ENCODE measurements at places on chromosomes 2 and 18. TPM values are rescaled to one million over a fixed set of nuclear protein-coding genes. Genes with fewer than 3 reads are reported as not detected.
A peak's percentile ranks its signal among the peaks of the same experiment; 100 is the strongest.

- H3K4me1 ChIP-seq: no peaks in the 10 kb centered on the region
- H3K27ac ChIP-seq: no peak overlapping the region
- H3K4me3 ChIP-seq: no peak overlapping the region
- no peaks in the 10 kb centered on the region for H3K36me3 ChIP-seq
Observed at GRCh38 chr18:2480536-2480935, 90.8 kb downstream of the METTL4 start.

DNA sequence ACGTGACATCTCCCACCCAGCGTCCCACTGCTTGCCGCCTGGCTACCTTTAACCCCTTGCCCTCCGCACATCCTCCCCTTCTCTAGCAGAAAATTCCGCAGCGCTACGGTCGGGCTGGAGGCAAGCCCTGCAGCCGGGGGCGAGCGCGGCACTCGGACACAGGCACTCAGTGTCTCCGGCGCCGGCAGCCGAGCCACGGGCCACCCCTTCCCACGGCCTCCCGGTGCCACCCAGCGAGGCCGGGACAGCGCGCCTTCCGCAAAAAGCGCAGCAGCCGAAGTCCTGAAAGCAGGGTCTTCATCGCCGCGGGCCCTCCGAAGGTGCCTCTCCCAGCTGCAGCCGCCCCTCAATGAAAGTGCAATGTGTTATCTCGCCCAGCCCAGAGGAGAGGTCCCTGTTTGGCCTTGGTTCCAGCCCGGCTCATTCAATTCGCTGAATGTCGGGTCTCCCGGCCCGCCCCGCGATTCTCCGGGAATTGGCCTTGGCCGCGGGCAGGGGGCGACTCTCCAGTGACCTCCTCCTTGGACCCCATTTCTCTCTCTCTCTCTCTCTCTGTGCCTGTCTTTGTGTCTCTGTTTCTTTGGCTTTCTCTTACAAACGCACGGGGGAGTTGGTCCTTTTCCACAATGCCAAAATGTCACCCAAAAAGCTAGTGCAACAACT, 1.1 kb downstream of the DLGAP1 start:
- no peak for DNase-seq
- peak overlapping the region; percentile 51 for H3K4me3 ChIP-seq
- no peaks in the 10 kb centered on the region for H3K36me3 ChIP-seq
- no peak overlapping the region for H3K27ac ChIP-seq
- peaks cover 42% of the 10 kb centered on the region for H3K27me3 ChIP-seq

DNA sequence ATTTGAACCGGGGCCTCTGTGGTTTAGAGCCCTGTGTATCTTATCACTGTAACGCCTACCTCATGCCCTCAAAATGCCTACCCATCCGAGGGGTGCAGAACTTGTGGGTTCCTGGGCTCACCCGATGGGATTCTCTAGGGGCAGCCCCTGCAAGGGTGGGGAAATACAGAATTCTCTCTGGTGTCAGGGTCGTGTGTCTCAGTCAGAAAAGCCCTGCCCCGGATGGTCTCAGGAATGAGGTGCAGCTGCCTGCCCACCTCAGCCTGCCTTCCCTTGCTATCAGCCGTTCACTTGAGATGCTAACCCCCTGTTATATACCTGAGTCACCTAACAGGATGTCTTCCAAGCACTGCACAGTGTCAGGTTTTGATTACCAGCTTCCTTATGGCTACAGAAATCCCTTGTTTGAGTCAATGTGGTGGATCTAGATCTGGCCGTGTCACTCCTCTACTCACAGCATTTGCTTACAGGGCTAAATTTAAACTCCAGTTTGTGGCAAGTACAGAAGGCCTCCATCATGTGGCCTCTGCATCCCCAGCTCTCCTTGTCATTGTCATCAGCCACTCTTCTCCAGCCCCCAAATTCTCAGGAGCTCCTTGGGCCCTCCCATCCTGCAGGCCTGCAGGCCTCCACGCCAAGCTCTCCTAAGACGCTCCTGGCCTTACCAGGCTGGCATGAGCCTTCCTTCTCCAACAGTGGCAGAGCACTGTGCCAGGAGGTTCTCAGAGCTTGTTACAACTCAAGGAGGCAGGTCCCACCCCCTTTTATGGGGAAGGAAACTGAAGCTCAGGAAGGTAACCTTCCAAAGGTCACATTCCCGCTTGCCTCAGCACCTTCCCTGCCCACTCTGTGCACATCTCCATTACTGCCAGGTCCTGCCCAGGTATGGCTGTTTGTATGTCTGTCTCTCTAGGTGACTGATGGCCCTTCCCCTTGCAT, 14.3 kb upstream of the MAP3K2 start:
- H3K27ac ChIP-seq: no peak overlapping the region
- H3K27me3 ChIP-seq: no peaks in the 10 kb centered on the region
- no peak for DNase-seq
- no peaks in the 10 kb centered on the region for H3K36me3 ChIP-seq
- H3K4me3 ChIP-seq: no peak overlapping the region

Gene ING5
- 52.1 TPM for total RNA-seq

Gene ADRA2B
- 3.6 TPM for total RNA-seq

Gene SIGLEC15
- total RNA-seq: 0.57 TPM

Gene NPAS2
- 46.5 TPM for total RNA-seq
